Caco-2 (cell line): ENCODE measurements at places on chromosomes 13 and 19.
A peak's percentile ranks its signal among the peaks of the same experiment; 100 is the strongest.

DNA sequence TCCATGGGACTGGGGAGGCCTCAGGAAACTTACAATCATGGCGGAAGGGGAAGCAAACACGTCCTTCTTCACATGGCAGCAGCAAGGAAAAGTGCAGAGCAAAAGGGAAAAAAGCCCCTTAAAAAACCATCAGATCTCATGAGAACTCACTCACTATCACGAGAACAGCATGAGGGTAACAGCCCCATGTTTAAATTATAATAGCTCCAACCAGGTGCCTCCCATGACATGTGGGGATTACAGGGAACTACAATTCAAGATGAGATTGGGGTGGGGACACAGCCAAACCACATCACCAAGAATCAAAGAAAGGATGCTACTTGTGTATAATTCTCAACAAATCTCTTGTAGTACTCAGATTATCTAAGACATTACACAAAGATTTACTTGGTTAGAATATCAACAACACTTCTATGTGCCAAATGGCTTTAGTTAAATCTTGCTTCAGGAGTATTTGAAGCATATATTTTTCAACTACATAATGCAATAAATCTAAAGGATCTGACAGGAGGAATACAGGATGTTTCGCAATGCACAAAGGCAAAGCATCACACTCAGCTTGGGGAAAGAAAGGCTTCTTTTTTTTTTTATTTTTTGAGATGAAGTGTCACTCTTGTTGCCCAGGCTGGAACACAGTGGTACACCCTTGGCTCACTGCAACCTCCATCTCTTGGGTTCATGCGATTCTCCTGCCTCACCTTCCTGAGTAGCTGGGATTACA lies 180.0 kb downstream of the LHFPL6 start:
- DNase-seq = no peak

GRCh38 chr13:40453351-40454021 lies 213.0 kb downstream of the FOXO1 start:
- no peak for DNase-seq

GRCh38 chr19:33868788-33869412 lies 72.2 kb downstream of the KCTD15 start:
- no peak for DNase-seq

GRCh38 chr13:99228737-99229691 lies 28.4 kb downstream of the UBAC2 start:
- DNase-seq = no peak

DNA sequence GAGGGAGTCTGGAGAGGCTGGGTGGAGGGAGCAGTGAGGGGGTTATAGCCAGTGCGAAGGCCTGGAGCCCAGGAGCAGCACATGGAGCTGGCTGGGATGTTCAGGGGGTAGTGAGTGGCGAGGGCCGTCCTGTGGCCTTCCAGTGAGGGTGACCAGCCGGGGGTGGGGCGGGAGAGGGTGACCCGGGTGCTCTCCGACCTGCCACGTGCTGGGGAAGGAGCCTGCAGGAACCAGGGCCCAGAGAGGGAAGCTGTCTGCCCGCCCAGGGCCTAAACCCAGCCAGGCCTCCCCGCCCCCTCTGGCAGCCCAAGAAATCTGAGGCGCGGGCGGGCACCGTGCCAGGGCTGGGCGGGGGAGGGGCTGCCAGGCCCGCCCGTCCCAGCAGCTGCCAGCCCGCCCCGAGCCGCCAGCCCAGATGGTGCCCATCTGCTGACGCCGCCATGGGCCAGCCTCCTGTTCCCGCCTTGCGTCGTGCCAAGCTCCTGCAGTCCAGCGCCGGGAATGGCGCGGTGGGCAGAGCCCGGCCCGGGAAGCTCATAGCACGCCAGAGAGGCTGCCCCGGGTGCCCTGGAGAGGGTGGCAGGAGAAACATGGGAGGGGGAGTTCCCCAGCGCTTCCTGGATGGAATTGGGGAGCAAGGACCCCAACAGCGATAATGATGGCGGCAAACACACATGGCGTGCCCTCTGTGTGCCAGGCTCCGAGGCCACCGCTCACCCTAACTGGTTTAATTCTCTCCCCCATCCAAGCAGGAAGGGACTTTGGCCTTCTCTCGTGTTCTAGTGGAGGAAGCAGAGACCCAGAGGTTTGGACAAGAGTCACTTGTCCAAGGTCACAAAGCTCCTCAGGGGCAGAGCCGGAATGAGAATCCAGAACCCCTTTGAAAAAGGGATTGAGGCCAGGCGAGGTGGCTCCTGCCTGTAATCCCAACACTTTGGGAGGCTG lies 21.5 kb downstream of the NFIC start:
- no peak for DNase-seq

- DNase-seq = no peak
Observed at GRCh38 chr13:97318532-97318931, 96.4 kb downstream of the MBNL2 start.

- DNase-seq = no peak
Observed at GRCh38 chr13:20767309-20767943, 6.3 kb downstream of the EEF1AKMT1 start.

DNA sequence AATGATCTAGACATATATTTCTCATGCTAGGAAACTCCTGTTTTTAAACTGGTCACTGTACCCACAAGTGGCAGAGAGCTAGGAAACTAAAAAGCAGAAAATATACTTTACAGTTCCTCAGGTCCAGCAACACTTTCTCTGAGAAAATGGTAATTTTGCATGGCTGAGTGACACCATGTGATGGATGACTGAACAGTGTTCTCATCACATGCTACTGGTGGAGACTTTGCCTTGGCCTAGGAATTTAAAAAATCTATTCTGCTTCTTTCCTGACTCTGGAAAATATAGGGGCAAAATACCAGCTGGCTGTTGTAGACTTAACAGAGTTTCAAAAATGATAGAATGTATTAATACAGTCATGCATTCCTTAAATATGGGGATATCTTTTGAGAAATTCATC lies 50.0 kb downstream of the LATS2 start:
- no peak for DNase-seq

- DNase-seq = peak; percentile 51
Observed at GRCh38 chr19:55703790-55704215, 28.8 kb downstream of the EPN1 start.

GRCh38 chr13:41053384-41053826 lies 7.9 kb upstream of the WBP4 start:
- no peak for DNase-seq

GRCh38 chr19:55901369-55902079 lies 30.6 kb downstream of the NLRP13 start:
- DNase-seq = no peak

DNA sequence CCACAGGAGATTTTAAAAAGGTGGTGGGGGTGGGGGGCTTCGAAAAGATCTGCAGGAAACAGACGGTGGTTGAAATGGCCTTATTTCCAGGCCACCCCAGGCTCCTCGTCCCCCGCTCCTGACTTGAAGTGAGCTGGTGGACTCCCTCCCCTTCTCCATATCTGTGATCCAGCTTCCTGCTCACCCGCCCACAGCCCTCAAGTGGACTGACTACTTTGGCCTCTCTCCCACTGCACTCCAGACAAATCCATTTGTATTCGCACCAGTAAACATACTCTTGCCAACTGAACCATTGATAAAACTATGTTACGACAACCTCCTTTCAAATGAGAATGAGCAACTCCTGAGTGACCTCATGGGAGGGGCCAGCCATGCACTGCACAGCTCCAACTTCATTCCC lies 259.5 kb downstream of the COL4A1 start:
- no peak for DNase-seq

GRCh38 chr19:12867120-12868099 lies 13.8 kb downstream of the DNASE2 start:
- DNase-seq = peak; percentile 54

DNA sequence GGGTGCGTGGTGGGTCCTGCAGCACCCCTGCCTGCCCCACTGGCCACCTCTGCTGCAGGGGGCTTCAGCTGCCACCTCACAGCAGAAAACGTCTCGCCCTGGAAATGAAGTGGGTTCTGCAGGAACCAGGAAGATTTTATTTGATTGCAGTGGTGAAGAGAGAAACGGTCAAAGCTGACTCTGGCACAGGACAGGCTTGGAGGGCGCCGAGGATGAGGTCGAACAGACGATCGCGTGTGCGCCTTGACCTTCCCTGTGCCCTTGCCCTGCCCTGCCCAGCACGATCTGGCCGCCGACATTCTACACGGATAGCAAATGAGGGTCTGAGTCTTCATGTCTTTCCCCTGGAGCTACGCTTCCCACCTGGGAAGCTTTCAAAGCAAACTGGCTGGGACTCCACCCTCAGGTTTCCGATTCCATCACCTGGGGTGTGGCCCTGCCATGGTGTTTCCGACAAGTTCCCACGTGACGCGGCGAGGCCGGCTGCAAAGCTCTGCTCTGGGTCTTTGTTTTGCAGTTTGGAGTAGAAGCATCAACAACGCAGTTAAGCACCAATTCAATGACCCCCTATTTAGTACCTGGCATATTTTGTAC lies 50.3 kb upstream of the TUBGCP3 start:
- DNase-seq = no peak

DNA sequence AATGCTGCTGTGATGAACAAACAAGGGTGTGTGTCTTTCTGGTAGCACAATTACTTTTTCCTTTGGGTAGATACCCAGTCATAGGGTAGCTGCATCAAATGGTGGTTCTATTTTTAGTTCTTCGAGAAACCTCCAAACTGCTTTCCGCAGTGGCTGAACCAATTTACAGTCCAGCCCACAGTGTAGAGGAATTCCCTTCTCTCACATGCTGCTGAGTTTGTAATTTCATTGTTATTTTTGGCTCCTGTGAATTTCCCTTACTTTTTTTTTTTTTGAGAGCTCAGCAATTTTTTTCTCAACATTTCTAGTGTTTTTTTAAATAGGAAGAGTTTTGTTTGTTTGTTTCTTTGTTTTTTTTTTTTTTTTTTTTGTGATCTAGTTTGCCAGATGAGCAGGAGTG lies 37.5 kb upstream of the ADGRE1 start:
- no peak for DNase-seq
